ENCODE measurements at places on chromosomes 5 and 9. TPM values are rescaled to one million over a fixed set of nuclear protein-coding genes. Genes with fewer than 3 reads are reported as not detected.

Gene ASS1
- total RNA-seq: 23.5 TPM

Gene PTTG1
- total RNA-seq: 344 TPM

Gene FOXD4L4
- total RNA-seq: not detected

Gene SAP30L
- total RNA-seq: 9.1 TPM

Gene TAF1L
- not detected for total RNA-seq

Gene CMYA5
- total RNA-seq: 0.30 TPM

Gene IL5
- total RNA-seq: not detected

Gene SPATA31D1
- total RNA-seq: not detected

Gene PCA3
- total RNA-seq: not detected

Gene FAM221B
- total RNA-seq: not detected

Gene MPDZ
- total RNA-seq: 13.1 TPM

Gene KIF12
- not detected for total RNA-seq

Gene SLC9A3
- total RNA-seq: 1.5 TPM

Gene CDH18
- 0.34 TPM for total RNA-seq
